CD4-positive, alpha-beta T cell treated with Interleukin-2 at 100 ng/mL for 4 hours (primary cell): ENCODE measurements at places on chromosomes 12 and 14.

DNA sequence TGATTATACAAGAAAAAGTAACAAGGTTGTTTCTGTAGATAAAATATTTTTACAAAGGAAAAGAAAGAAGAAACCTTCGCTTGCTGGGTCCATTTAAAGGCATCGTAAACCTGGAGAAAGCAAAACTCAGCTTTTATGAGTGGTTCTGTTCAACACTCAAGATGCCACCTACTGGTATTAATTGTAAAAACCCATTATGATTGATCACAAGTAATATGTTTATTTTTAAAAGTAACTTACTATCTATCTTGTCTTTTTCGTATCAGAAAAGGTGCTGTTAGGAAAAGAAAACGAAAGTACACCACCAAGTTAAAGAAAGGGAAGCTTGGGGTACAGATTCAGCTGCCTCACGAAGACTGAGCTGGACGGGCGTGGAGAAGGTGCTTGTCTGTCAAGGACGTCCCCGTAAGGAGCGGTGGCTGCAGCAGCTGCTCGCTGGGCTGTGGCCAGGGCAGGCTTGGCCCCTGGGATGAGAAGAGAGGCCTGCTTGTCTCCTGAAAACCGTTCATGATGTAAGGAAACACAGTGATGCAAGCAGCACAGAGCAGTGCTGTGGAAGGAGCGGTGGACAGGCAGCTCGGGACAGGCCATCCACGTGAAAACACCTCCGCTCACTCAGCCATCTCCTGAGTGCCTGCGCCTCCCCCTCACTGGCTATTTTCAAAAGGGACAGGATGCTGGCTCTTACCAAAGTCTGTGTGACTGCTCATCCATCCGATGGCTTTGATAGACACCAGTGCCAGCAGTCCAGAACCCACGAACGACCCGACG is 25.0 kb downstream of the SLC15A4 start:
- DNase-seq: no peak

GRCh38 chr12:76152181-76152807 is 67.8 kb upstream of the NAP1L1 start:
- no peak for DNase-seq

DNA sequence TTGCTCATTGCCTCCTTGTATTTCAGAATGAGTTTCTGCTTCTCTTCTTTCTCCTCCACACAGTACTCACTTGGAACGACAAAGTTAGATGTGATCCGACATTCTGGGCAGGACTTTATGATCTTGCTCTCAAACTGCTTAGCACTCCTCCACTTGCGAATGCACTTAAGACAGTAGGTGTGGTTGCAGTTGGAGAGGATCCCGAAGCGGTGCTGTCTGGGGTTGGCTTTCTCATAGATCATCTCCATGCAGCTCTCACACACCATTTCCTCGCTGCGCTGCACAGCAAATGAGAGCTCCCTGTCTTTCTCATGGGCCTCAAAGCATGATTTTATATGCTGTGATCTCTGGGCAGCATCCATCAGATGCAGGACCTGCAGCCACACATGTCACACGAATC is 245.7 kb downstream of the C12orf50 start:
- DNase-seq: no peak

GRCh38 chr12:8779862-8780261 is 42.6 kb upstream of the A2ML1 start:
- DNase-seq: no peak

- no peak for DNase-seq
Measured at GRCh38 chr12:12716151-12716792, 896 bp upstream of the CDKN1B start.

DNA sequence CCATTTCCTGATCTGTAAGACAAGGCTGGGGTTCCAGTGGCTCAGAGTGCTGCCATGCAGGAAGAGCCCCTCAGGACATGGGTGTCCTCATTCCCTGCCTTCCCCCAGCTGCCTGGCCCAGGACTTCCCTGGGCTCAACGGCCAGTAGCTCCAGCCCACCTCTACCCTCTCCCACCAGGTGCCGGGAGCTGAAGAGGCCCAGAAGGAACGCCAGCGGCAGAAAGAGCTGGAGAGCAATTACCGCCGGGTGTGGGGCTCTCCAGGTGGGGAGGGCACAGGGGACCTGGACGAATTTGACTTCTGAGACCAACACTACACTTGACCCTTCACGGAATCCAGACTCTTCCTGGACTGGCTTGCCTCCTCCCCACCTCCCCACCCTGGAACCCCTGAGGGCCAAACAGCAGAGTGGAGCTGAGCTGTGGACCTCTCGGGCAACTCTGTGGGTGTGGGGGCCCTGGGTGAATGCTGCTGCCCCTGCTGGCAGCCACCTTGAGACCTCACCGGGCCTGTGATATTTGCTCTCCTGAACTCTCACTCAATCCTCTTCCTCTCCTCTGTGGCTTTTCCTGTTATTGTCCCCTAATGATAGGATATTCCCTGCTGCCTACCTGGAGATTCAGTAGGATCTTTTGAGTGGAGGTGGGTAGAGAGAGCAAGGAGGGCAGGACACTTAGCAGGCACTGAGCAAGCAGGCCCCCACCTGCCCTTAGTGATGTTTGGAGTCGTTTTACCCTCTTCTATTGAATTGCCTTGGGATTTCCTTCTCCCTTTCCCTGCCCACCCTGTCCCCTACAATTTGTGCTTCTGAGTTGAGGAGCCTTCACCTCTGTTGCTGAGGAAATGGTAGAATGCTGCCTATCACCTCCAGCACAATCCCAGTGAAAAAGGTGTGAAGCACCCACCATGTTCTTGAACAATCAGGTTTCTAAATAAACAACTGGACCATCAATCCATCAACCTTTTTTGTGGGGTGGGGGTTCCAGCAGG is 17.6 kb downstream of the AGAP2 start:
- DNase-seq: no peak

GRCh38 chr12:67829896-67830295 is 159.4 kb upstream of the IFNG-AS1 start:
- DNase-seq: no peak

DNA sequence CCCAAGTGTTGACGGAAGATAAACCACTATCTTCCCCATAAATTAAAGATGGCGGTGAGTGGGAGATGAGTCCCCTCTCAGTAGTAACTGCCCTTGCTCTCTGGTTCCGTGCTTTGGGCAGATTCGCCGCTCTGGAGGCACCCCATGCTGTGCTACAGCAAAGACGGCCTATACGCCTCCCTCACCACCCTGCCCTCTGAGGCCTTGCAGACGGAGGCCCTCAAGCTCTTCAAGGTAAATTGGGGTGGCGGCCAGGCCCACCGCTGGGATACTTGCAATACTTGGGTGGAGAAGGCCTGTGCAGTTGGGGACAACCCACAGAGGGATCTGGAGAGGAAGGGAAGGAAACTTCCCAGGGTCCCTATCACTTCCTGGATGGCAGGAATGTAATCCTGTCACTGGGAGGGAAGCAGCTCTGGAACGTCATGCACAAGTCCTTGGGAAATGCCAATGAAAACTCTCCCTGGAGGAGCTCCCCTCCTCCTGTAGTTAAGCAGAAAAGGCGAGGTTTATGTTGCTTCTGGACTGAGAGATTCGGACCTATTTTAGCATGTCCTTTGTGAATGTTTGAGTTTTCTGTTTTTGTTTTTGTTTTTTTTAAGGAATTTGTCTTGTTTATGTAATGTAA is 22.8 kb downstream of the PIGH start:
- no peak for DNase-seq

GRCh38 chr14:31400031-31400638 is 20.2 kb downstream of the HEATR5A start:
- no peak for DNase-seq

DNA sequence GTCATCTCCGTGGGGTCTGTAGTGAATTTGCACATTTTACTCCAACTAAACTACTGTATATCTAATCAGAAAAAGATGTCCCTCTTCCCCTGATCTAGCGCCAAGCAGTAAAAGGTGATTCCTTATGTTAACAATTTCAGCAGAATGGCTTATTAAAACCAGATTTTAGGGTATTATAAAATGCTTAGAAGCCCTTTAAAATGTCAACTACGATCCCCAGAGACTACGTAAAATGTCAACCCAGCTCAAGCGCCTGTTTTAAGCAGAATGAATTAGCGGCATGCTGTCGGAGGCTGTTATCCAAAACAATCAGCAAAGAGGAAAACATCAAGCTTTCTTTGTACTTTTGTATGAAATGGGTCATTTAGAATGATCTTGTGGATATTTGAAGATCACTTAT is 408.9 kb downstream of the SOX5 start:
- no peak for DNase-seq

GRCh38 chr12:67925077-67925476 is 64.2 kb upstream of the IFNG-AS1 start:
- DNase-seq: no peak

GRCh38 chr12:54006559-54007220 is 2.1 kb upstream of the HOXC8 start:
- DNase-seq: no peak

- no peak for DNase-seq
Measured at GRCh38 chr12:49876070-49876469, 27.6 kb downstream of the FAIM2 start.

DNA sequence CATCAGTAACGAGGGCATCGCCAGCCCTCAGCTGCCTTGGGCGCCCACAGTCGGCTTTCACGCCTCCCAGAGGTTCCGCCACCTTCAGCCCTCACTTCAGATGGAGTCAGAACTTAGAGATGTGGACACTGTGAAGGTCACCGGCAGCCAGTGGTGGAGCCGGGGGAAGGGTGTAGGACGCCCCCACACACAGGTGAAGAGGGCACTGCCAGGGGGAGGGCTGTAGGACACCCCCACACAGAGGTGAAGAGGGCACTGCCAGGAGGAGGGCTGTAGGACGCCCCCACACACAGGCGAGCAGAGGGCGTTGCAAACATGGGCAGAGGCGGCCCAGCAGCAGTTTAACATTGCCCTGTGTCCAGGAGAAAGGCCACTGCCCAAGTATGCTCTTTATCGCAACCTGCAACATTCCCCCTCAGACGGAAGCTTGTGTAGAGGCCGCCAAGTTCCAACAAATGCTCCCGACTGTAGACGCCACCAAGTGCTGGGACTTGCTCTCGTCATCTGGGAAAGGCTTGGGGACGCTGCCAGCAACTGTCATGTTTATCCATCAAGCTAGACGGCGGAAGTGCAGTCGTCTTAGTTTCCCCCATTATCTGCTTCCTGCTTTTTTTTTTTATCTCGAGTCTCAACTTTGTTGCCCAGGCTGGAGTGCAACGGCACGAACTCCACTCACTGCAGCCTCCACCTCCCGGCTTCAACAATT is 4.9 kb upstream of the ANKLE2 start:
- DNase-seq: no peak

DNA sequence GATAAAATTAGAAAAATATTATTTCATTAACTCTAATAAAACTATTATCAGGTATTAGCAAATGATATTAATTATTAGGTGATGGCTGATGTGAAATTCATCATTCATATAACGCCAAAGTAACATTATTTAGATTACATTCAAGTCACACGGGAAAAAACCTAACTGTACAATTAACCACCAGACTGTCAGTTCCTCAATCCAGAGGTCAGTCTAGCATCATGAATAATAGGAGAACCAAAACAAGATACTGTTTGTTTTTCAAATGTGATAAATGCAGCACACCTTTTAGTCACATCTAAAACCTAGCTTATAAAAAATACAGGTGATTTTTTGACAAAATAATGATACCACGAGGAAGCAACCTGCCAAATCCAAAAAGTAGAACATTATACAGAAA is 19.6 kb downstream of the SENP1 start:
- no peak for DNase-seq

GRCh38 chr14:69559581-69560011 is 15.1 kb downstream of the CCDC177 start:
- DNase-seq: no peak

- no peak for DNase-seq
Measured at GRCh38 chr12:121009741-121010140, 6.5 kb downstream of the C12orf43 start.

GRCh38 chr12:32863128-32863527 is 33.4 kb downstream of the PKP2 start:
- DNase-seq: no peak
